Mucosa of gallbladder (tissue), 1 donor: ENCODE measurements at places on chromosomes 5 and 9.

DNA sequence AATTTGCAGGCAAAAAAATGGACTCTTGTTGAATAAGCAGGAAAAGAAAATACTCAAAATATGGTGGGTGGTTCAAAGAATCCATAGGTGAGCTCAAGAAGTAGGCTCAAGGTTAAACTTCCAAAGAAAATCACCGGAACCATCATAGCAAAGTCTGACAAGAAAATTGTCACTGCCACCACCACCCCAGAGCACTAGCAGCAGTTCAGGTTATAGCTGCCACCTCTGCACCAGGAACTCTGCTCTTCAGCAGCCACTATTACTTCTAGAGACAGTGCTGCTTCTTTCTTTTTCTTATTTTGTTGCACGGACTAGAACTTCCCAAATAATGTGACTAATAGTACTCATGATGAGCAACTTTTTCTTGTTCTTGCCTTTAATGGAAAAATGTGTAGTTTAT, 70.3 kb downstream of the SPEF2 start:
- DNase-seq = no peak

DNA sequence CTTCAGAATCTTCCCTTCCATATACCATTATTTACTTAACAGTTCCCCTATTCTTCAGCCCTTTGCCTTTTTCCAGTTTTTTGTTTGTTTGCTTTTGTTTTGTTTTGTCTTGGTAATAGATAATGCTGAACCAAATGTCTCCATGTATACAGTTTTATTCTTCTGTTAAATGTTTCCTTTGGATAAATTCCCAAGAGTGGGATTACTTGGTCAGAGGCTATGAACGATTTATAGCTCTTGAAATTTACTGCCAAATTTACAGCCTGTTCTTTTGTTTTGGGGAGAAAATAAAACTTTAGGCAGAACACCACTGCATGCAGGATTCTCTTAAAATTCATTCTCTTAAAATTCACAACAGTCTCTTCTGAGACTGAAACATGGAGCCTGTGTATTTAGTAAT, 38.6 kb downstream of the NR4A3 start:
- DNase-seq = no peak

DNA sequence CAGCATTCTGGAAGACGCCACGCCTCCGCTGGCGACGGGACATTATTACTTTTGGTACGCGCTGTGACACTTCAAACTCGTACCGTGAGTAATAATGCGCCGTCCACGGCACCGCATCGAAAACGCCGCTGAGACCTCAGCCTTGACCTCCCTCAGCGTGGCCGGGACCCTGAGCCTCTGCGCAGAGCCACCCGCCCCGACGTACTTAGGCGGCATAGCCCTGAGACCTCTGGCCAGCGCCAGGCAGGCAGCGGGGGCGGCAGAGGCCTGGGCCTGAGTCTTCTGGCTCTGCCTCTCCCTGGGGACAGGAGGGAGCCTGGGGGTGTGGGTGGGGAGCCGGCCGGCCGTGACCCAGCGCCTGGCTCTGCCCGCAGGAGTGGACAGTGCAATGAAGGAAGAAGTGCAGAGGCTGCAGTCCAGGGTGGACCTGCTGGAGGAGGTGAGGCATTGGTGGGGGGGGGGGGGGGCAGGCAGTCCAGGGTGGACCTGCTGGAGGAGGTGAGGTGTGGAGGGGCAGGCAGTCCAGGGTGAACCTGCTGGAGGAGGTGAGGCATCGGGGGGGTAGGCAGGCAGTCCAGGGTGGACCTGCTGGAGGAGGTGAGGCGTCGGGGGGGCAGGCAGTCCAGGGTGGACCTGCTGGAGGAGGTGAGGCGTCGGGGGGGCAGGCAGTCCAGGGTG, 8.0 kb downstream of the EGFL7 start:
- no peak for DNase-seq

GRCh38 chr5:60843936-60844905, at the start of gene ELOVL7:
TSS of gene ELOVL7 (minus strand) at chr5:60844269. CDS start at chr5:60787397, 56,872 bp downstream.
- DNase-seq = peak; percentile 84

DNA sequence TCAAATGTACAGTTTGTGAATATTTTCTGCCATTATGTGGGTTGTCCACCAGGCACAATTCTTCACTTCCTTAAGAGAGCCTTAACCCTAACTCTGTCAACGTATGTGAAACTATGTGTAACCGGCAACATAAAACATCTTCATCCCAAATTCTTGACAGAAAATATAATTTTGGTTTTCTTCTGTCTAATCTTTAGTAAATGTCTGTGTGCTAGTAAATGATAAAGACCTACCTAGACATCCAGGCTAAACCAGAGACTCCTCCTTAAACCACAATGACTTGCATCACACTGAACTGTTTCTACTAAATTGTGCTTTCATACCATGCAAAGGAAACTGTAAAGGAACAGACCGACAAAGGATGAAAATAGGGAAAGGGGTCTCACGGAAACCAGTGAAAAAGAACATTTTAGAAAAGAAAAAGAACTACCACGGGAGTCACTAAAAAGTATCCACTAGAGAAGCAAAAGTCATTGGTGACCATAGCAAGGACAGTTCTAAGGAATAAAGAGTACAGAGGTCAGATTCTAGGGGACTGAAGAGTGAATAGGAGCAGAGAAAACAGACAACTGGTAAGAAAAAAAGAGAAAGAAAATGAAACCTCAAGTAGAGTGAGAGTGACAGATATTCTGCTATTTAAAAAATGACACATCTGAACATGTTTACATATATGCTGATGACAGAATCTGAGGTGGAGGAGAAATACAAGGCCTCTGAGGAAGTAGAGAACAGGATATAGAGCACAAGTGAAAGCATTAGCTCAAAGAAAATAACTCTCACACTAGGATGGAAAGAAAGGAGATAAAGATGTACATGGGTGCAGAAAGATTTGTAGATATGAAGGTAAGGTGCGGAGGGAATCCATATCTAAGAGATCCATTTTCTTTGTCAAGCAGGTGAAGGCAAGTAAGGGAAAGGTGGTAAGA, 49.4 kb downstream of the FNIP1 start:
- DNase-seq = no peak

DNA sequence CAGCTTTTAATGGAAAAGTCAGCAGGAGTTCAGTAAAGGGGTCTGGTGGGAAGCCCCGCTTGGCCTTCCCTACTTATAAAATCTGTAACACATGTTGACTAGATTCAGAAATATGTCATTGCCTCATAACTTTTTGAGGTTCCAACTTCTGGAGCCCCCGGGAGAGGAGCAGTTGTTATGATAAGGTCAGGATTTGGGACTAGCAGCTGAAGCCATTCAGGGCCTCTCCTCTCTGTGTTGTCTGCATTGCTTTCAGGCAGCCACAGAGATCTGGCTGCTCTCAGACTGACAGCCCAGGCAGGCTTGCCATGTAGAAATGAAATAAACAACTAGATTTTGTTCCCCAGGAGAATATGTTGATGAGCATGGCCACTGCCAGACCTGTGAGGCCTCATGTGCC, 167.1 kb downstream of the RFK start:
- peak; percentile 12 for DNase-seq
